HT1080 (cell line): ENCODE measurements at places on chromosomes 1 and 21.

DNA sequence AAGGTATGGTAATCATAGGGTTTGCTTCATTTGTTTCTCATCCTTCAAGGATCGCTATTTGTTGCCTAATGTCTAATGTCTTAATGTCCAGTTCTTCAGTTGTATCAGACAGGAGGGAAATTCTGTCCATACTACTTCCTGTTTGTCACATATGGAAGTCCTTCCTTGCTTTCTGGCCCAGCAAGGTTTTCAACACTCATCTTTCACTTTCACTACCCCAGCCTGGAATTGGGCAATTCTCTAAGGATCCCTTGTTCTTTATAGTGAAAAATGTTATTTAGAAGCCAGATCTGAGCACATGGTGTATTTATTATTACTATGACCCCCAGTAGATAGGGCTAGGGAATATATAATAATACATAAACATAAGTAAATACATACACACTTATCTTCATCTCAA lies 50.6 kb upstream of the SLC35A3 start:
- DNase-seq = no peak

- DNase-seq = no peak
These were observed 289.7 kb downstream of the TM2D1 start for GRCh38 chr1:61435226-61435625.

DNA sequence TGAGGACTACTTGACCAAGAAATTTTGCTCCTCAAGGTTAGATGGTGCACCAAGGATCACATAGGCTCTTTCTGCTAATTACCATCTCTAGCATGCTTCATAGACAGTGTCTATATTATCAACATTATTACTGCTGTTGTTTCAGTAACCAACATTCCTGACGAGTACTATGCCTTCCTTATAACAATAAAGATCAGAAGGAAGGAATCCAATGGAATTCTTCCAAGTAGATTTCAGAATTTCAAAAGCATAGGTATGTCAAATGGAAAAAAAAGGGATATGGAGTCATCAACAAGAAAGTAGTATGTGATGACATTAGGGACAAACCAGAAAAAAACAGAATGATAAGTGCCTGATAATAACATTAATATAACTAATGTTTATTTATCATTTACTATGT lies 39.6 kb upstream of the LPGAT1 start:
- DNase-seq = no peak

DNA sequence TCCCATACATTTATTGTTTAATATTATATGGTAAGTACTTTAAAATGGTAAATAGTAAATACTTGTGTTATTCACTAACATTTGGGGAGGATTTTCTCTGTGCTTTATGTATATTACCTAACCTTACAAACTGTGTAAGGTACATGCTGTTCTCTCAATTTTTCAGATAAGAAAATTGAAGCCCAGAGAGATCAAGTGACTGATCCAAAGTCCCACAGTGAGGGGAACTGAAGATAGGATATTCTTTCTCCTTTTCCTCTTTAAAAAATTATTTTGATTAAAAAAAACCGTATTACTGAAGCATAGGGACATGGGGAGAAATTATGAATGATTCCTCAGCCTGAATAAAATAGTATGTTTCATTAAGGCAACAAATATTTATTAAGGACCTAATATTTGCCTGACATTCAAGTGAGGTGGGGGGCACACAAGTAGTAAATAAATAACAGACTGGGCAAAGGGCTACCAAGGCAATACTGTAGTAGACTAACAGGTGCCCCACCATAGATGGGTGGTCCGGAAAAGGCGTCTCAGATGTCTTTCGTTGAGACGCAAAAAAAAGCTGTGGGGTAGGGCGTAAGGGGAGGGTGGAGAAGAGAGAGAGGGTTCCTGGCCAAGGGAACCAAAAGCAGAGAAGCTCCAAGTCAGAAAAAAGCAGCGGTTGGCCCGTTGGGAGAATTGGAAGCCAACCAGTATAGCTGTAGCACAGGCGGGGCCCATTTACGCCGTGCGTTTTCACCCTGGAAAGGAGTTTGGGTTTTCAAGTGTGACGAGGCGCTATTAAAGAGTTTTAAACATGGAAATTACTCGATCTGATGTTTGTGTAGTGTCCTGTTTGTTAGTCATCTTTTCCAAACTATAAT lies 944 bp upstream of the AGO3 start:
- DNase-seq = peak; percentile 58

DNA sequence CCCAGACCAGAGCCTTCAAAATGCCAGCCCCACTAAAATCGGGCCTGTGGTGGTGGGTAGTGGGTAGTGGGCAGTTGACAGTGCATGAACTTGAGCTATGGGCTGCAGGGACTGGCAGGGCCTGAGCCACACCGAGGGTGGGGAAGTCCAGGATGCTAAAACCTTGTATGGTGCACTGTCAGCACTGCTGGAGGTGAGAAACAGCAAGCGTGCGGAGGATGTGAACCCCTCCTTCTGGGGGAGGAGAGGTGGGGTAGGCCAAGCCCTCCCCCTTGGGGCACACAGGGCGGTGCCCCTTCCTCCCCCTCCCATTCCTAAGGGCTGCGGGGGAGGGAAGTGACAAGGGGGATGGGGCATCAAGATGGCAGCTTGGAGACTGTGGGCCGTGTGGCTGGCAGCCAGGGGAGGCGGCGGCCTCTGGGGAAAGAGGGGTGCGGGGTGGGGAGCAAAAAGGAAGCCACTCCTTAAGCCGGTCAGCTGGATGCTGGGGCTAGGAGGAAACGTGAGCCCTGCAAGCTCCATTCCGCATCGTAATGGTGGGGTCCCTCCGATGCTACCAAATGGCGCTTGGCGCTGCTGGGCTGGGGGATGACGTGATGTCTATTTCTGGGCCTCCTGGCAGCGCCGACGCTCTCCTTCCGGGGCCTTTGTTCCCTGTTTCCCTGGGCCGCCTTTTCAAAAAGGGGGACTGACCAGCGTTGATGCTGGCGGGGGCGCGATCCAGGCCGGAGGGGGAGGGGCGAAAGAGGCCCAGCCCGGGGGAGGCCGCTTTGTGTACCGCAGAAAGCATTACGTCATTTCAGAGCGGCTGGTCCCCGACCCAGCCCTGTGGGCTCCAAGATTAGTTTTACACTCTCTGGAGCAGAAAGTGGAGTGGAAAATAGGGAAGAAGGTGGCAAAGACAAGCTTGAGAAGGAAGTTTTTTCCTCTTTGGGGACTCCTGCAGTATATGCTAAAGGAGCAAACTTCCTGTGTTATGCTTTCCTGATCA lies 809 bp downstream of the SYT11 start:
- DNase-seq = peak; percentile 70

DNA sequence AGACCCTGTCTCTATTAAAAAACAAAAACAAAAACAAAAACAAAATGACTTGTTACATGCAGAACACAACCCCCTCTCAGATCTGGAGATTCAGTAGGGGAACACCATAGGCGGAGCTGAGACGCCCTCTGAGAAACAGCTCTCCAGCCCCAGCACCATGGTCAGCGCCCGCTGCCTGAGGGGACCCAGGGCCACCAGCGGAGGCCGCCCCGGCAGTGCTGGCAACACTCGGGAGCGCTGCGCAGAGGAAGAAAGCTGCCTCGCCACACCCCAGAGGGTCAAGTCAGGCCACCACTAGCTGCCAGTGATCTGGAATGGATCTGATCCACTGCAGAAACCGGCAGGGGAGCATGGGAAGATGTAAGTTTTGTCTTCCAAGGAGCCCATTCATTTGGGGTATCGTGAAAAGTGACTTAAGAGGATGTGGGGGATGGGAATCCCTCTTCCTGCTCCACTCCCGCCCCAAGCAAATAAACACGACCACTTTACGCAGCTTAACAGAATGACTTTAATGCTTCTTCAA lies 3.1 kb downstream of the ACTA1 start:
- no peak for DNase-seq

- peak; percentile 72 for DNase-seq
These were observed 14.7 kb upstream of the CSF1 start for GRCh38 chr1:109895720-109896504.

GRCh38 chr1:67134695-67135094 lies at the start of gene C1orf141:
C1orf141 (minus strand) TSS chr1:67134970; CDS start chr1:67127240, 7,730 bp downstream.
- DNase-seq = no peak

GRCh38 chr1:109649491-109649914 lies 6.4 kb upstream of the GSTM4 start:
- DNase-seq = no peak

GRCh38 chr1:200558866-200559459 lies 61.6 kb downstream of the KIF14 start:
- DNase-seq = peak; percentile 30
